ENCODE measurements at places on chromosomes 2 and 18. TPM values are rescaled to one million over a fixed set of nuclear protein-coding genes. Genes with fewer than 3 reads are reported as not detected.

ZNF385B gene
- not detected for total RNA-seq

LAPTM4A gene
- 221 TPM for total RNA-seq

GRCh38 chr2:30503007-30503694, 56.1 kb downstream of the LCLAT1 start:
- H3K36me3 ChIP-seq, result peaks cover 4% of the 10 kb centered on the region
- no peak overlapping the region for H3K27ac ChIP-seq
- DNase-seq, result no peak
- H3K4me3 ChIP-seq, result no peak overlapping the region

- H3K4me3 ChIP-seq, result no peak overlapping the region
- no peaks in the 10 kb centered on the region for H3K4me1 ChIP-seq
- peaks cover 9% of the 10 kb centered on the region for H3K27me3 ChIP-seq
- H3K27ac ChIP-seq, result no peak overlapping the region
These were observed 24.7 kb upstream of the MBP start for GRCh38 chr18:77157312-77157711.

DNA sequence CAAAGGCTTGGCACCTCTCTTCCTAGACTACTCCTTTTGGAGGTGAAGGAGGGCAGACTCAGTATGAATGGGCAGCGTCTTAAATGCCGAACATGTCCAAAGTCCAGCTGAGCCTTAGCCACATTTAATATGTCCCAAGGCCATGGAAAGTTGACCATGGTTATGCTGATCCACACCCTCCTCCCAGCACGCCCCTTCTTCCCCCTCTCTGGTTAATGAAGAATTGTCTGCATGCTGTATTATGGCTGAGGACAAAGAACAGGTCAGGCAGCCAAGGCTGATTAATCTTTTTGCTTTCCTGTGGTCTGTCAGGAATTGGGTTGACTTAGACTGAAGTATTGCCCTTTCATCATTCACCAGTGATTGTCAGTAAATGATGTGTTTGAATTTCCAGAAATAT, 5.8 kb upstream of the MYOM1 start:
- no peaks in the 10 kb centered on the region for H3K4me1 ChIP-seq
- H3K36me3 ChIP-seq, result no peaks in the 10 kb centered on the region
- peaks cover 7% of the 10 kb centered on the region for H3K27me3 ChIP-seq
- no peak overlapping the region for H3K4me3 ChIP-seq
- no peak for DNase-seq

DNA sequence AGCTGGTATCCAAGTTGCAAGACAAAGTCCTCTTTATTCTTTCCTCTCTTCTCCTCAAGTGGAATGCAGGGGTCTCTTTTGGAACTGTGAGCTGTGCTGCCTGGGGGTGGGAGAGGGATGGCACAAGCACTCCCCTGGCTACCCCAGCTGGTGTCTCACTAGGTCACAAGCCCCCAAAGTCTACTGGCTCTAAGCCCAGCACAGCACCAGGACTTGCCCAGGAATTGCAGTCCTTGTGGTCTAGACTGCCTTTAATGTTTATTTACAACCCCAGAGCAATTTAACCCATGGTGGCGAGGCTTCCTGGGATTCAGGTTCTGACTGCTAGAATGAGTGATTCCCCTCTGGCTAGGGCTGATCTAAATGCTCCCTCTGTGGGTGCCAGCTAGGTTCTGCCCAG, 199.0 kb upstream of the STK17B start:
- H3K27me3 ChIP-seq, result no peaks in the 10 kb centered on the region
- H3K4me3 ChIP-seq, result no peak overlapping the region
- H3K27ac ChIP-seq, result no peak overlapping the region
- DNase-seq, result no peak
- no peaks in the 10 kb centered on the region for H3K4me1 ChIP-seq

DNA sequence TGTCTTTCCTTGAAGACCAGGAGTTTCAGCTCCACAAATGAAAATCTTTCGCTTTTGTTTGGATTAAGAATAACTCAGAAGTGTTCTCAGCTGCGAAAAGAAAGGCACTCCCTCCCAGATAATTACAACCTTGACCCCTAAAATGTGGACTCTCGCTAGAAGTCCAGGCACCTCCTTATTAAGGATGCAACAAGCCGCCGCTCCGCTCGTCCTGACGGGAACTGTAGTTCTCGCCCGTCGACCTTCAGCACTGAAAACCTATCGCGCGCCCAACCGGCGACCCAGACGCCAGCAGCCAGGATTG, 559 bp downstream of the IMMT start:
- peak overlapping the region; percentile 84 for H3K4me3 ChIP-seq
- H3K36me3 ChIP-seq, result peaks cover 1% of the 10 kb centered on the region
- DNase-seq, result no peak
- H3K27ac ChIP-seq, result peak overlapping the region; percentile 11
- peaks cover 6% of the 10 kb centered on the region for H3K4me1 ChIP-seq
- H3K27me3 ChIP-seq, result no peaks in the 10 kb centered on the region

DNA sequence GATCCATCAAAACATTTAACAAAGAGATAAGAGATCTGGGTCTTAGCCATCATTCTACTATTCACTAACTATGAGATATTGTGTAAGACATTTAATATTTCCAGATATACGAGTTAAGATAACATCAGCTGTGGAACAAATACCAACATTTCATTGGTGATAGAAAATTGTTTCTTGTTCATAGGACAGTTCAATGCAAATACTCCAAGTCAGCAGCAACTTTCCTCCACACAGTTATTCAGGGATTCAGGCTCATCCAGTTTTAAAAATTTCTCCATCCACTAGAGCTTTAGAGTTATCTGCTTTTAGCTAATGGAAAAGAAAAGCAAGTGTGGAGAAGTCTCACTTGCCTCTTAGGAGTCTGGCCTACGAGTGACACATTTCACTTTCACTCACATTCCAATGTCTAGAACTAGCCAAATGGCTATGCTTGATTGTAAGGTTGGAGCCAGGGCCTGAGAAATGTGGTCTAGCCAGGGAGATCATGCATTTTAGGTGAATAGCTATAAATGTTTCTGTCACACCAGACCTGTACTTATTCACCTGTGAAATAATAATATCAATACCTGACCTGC, 119.3 kb upstream of the MAPRE2 start:
- no peaks in the 10 kb centered on the region for H3K36me3 ChIP-seq
- no peak overlapping the region for H3K4me3 ChIP-seq
- no peak for DNase-seq

Measured in IMR-90 (cell line).